ENCODE measurements at places on chromosomes 12 and 14.

DNA sequence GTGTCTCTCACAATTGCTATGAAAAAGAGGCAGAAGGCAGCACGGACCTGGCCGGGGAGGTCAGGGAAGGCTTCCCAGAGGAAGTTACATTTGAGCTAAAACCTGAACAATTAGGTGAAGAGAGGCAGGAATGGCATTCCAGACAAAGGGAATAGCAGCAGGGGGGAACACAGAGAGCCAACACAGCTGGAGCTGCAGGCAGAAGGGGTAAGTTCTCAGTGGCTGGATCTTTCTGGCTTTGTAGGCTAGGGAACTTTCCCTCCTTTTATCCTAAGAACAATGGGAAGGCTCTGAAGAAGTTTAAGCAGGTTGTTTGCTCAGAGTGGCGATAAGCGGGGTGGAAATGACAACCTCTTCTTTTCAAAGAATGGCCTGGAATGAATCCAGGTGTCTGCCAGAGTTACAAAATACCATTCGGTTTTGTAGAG lies 100.0 kb downstream of the PRIMA1 start:
- DNase-seq, result no peak

DNA sequence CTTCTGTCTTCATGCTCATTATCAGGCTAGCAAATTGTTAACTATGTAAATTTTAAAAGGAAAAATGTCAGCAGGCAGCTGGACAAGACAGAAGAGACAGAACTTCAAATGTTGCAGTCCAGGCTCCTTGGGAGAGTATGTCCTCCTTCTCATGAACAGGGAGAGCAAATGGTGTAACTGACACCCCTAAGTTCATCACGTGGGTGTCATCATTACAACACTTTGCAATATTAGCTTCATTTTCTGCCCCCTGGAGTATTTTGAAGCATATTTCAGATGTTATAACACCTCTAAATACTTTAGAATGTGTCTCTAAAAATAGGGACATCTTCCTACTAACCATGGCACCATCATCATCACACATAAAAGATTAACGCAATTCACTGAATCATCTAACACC lies 62.1 kb downstream of the ZNF664 start:
- DNase-seq, result no peak

- DNase-seq, result no peak
Observed at GRCh38 chr14:21267431-21267845, 1.8 kb downstream of the HNRNPC start.

DNA sequence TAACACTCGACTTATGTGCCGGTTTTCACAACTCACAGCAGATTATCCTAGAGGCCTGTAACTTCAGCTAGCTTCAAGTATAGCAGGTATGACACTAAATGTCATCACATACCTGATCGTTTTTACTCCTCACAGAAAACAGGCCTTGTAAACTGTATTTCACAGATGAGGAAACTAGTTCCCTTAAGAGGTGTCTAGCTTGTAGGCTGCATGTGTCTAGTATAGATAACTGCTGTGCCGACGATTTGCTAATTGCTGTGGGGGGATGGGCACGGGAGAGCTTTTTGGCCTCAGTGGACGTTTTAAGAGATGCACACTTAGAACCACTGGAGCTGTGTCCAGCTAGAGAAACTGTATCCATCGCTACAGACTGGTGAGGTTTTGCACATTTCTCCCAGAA lies 78.8 kb downstream of the PAPOLA start:
- no peak for DNase-seq

DNA sequence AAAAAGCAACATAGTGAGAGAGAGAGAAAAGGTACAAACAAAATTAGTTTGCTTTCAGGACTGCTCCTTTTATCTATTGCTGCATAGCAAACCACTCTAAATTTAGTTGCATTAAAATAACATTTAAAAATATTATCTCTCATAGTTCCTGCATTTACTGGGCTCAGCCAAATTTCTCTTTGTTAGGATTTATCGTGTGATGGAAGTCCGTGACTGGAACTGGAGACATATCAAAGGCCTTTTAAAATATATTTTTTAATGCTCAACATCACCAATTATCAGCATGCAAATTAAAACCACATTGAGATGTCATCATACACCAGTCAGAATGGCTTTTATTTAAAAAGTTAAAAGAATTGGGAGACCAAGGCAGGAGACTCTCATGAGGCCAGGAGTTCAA lies 107.6 kb upstream of the SYT1 start:
- DNase-seq, result no peak

DNA sequence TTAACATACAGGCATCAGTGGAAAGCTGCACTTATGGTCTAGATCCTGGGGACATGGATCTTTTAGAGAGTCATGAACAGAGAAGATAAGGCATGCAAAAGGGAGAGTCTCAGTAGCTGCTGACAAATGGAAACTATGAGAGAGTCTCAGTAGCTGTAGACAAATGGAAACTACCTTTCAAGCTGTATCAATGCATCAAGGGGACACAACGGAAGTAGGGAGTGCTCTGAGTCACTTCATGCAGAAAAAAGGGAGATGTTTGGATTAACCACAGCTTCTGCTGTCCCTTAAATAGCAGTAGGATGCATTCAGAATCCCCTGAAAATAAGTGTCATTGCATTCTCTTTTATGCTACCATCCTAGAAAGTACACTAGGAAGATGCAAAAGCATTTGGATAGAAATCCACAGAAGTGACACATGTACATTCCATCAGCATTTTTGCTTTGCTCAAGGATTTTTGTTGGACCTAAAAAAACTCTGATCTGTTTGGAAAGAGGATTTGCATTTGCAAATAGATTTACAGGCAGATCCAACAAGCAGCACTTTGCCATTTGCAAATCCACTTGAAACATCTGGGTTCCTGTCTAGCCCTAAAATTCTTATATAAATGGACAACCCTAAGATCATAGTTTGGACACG lies 227.5 kb upstream of the LMO3 start:
- no peak for DNase-seq

DNA sequence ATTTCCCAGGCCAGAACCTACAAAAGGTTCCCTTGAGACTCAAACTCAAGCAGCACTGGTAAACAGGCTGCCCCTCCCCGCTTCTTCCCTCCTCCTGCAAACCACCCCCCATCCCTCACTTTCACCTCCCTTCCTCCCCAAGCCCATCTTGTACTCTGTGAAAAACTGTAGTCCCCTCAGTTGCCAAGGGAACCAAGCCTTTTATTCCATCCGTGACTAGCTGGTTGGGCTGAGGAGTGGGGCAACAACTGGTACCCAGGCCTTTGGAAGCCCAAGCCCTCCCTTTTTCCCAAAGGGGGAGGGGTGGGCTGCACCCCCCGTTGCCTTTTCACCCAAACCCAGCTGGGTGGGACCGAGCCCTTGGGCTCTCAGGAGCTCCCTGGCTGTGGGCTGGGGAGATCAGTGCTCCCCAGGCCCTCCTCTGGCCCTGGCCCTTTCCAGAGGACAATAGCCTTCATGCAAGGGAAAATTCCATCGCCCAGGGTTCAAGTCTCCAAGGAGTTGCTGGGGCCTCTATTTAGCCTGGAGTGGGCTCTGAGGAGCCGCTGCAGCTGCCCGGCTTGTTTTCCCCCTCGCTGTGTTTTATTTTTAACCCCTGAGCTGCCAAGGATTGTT lies 61.9 kb downstream of the ZFP36L1 start:
- DNase-seq, result no peak

GRCh38 chr14:80771201-80771600 lies 170.3 kb downstream of the CEP128 start:
- DNase-seq, result no peak

DNA sequence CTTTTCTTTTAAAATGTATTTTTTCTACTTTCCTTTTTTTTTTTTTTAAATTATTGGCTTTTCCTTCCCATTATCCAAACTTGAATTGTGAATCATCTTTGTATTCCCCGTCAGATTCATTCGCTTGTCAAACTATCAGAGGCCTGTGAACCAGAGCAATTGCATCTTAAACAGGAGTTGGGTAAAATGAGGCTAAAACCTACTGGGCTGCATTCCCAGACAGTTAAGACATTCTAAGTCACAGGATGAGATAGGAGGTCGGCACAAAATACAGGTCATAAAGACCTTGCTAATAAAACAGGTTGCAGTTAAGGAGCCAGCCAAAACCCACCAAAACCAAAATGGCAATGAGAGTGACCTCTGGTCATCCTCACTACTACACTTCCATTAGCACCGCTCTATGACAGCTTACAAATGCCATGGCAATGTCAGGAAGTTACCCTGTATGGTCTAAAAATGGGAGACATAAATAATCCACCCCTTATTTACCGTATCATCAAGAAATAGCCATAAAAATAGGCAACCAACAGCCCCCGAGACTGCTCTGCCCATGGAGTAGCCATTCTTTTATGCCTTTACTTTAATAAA lies 19.9 kb downstream of the FUT8 start:
- no peak for DNase-seq

DNA sequence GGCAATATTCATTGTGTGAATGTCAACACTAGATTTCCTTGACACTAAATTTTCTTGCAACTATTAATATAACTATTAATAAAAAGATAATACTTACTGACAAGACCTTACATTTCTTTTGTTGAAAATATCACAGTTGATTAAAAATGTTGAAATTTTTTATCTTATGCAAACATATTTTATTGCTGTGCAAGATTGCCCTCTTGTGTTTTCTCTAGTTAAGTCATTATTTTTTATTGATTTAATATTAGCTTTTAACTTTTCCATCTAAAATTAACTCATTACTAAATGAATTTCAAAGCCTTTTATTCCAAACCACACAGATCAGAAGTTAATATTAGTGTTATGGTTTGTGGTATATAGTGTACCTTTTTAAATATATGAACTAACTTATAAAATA lies 11.7 kb upstream of the NAA30 start:
- no peak for DNase-seq

GRCh38 chr12:92810370-92810769 lies 107.6 kb downstream of the PLEKHG7 start:
- DNase-seq, result no peak

- no peak for DNase-seq
Observed at GRCh38 chr12:48965298-48965838, 6.2 kb downstream of the WNT10B start.

DNA sequence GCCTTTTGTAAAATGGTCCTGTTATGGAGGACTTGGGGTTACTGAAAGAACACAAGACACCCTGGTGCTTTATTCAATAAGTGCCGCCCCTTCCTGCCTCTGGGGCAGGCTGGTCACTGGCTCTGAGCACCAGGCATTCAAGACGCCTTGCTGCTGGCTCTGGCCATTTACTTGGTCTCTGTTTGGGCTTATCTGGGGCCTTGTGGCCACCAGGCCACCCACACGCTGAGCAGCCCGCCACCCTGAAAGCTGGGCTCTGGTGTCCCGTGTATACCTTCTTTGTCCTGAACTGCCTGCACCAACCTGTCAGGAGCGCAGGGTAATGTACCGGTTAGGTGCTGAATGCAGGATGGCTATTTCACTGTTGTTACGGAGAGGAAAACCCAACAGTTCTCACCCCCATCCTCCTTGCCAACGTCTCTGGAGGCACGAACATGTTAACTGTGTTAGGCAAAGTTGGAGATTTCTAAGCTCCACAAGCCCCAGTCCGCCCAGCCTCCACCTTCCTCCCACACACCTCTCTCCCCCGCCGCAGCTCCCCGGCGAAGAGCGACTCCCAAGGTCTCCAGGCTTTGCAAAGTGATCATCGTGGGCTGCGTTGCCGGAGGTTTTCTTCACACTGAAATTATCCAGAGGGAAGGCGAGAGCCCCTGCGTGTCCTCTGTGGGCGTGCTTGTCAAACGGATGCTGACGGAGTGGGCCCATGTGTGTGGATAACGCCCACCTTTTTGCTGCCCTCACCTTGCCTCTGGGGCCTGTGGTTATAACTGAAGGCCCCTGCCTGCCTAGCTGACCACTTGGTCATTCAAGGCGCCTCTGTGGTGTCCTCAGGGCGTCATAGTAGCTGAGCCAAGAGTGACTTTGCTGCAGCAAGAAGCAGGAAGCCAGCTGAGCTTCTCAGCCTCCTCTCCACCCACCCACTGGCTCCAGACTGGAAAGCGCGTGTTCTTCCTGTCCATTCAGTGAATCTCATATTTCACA lies 18.8 kb upstream of the BEGAIN start:
- DNase-seq, result no peak

- DNase-seq, result no peak
Observed at GRCh38 chr14:104584557-104584956, 5.0 kb downstream of the C14orf180 start.

DNA sequence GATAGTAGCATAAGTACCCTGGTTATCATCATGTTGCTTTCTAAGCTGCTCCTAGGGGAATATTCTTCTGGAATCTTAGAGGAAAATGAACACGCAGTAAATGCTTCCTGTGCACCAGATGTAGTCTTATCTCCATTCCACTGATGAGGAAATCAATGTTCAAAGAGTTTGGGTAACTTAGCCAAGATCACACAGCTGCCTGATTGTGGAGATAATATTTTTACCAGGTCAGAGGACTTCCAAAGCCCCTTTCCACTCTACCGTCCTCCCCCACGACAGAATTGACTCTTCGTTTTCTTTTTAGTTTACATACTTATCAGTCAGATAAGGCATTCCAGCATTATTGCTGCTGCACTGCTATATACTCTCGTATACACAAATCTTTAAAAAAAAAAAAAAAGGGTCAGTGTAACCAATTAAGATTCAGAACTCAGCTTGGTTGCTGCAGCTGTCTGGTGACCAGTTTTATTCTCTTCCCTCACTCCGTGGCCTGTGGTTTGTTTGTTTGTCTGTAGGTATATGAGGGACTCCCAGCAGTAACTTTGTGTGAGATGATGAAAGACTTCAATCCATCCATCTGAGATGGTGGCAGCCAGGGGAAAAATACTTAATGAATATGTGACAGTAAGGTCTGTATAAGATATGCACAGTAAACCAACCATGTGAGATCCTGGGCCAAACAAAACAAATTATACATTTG lies 110.5 kb downstream of the TGFB3 start:
- DNase-seq, result no peak

DNA sequence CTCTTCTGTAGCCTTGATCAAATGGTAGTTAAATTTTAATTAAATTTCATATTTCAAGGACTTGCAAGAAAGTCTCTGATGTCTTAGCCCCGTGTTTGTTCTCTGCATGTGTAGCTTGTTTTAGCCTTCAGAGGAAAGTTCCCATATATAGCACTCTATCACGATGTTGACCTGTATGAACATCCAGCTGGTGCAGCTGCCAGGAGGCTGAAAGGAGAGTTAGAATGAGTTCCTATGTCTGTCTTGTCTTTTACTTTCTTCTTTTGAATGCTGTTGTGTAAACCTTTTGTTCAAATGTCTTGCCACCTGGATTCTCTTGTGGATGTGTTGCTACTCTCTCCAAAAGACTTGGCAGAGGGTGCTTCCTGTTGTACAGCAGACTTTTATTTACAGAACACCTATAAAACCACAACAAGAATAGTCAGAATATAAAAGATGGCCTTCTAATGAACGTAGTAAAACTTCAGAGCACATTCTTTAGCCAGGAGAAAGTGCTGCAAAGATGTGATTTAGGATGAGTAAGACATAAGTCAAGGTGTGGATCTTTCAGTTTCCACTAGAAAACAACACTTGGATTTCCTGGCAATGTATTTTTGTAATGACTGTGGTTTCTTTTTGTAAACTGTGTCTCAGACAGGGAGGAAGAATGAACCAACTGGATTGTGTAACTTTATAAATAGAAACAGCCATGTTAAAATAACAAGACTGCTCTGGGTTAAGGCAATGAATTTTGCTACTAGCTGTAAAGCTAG lies 17.2 kb downstream of the NAV3 start:
- no peak for DNase-seq

GRCh38 chr12:84793558-84794367 lies 118.8 kb downstream of the SLC6A15 start:
- DNase-seq, result no peak

GRCh38 chr12:41795051-41795600 lies 349.5 kb downstream of the GXYLT1 start:
- DNase-seq, result no peak

Measured in mesothelial cell of epicardium (in vitro differentiated cells).